ENCODE measurements at places on chromosomes 3 and 15. TPM values are rescaled to one million over a fixed set of nuclear protein-coding genes. Genes with fewer than 3 reads are reported as not detected.

The CRABP1 gene
- 4.5 TPM for total RNA-seq

The XYLB gene
- 2.5 TPM for total RNA-seq

The SPESP1 gene
- total RNA-seq = 3.6 TPM

The FAM3D gene
- 0.36 TPM for total RNA-seq

The RFT1 gene
- 4.3 TPM for total RNA-seq

The DPPA2 gene
- not detected for total RNA-seq

The SMAD3 gene
- total RNA-seq = 18.5 TPM

The MCF2L2 gene
- total RNA-seq = 4.6 TPM

The ADAMTS9 gene
- 45.4 TPM for total RNA-seq

The SKIC8 gene
- total RNA-seq = 58.2 TPM

The FANCD2OS gene
- not detected for total RNA-seq

The PLA2G4F gene
- not detected for total RNA-seq

The GRIP2 gene
- 1.1 TPM for total RNA-seq

The SLC22A13 gene
- not detected for total RNA-seq

The SMCO1 gene
- total RNA-seq = not detected

The ASB14 gene
- total RNA-seq = not detected

The FSIP1 gene
- total RNA-seq = 1.5 TPM

The CCDC54 gene
- total RNA-seq = not detected

The EIF4A2 gene
- total RNA-seq = 1,010 TPM

The NAALADL2 gene
- total RNA-seq = 10.8 TPM

The P2RY1 gene
- total RNA-seq = 24.6 TPM

The FGD5 gene
- total RNA-seq = 7.4 TPM

The PLA2G4D gene
- total RNA-seq = not detected

The ISLR gene
- 71.4 TPM for total RNA-seq

The SLC33A1 gene
- total RNA-seq = 22.7 TPM

The FAM174B gene
- total RNA-seq = 6.4 TPM

The AMT gene
- 4.9 TPM for total RNA-seq

All from sigmoid colon (tissue), 7 donors.